ENCODE measurements at places on chromosomes 12 and 14.

- DNase-seq, result no peak
Observed at GRCh38 chr14:92380131-92380530, 57.2 kb downstream of the SLC24A4 start.

DNA sequence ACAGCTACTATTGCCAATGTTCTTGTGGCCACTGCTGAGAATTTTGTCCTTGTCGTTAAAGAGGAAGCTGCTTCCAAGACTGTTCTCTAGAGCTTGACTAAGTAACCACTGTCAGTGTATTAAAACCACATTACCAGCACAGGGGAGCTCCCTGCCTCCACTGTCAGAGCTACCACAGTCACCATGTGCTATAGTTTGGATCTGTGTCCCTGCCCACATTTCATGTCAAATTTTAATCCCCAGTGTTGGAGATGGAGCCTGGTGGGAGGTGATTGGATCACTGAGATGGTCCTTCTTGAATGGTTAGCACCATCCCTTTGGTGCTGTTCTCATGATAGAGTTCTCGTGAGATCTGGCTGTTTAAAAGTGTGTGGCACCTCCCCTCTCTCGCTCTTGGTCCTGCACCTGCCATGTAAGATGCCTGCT, 23.2 kb upstream of the RAP1B start:
- no peak for DNase-seq

- DNase-seq, result peak; percentile 31
Observed at GRCh38 chr12:3882896-3883564, 9.8 kb upstream of the PARP11 start.

DNA sequence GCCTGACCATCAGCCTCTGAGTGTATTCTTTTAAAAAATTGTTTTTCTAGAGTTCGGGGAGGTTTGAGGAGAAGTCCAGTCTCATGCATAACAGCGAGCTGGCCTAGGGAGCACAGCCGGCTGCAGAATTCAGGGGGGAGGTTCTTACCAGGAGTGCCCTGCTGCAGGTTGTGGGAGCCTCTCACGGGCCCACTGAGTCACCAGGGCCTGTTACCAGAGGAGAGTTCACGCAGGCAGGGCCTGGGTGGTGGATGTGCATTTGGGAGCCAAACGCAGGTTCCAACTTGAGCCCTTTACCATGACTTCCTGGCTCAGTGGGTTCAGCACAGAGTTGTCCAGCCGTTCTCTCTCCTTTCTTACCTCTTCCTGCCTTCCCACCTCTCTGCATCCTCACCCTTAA, 14.4 kb downstream of the CD9 start:
- no peak for DNase-seq

DNA sequence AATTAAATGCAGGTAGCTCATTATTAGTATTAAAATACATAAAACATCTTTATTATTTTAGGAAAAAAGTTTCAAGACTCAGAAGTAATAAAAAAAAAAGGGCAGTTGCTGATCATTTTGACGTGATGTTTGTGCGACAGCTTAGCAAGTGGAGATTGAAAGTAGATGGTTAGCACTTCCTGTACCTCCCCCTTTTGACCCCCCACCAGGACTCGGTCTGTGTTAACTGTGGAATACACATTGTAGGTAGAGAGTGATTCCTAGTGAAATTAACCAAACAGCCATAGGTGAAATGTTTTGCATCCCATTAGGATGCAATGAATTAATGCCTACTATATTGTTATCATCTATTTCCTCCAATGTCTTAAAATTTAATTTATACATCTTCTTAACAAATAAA, 120.8 kb downstream of the SLC5A8 start:
- DNase-seq, result no peak

GRCh38 chr14:103460415-103460814, 62.2 kb downstream of the CKB start:
- DNase-seq, result no peak

DNA sequence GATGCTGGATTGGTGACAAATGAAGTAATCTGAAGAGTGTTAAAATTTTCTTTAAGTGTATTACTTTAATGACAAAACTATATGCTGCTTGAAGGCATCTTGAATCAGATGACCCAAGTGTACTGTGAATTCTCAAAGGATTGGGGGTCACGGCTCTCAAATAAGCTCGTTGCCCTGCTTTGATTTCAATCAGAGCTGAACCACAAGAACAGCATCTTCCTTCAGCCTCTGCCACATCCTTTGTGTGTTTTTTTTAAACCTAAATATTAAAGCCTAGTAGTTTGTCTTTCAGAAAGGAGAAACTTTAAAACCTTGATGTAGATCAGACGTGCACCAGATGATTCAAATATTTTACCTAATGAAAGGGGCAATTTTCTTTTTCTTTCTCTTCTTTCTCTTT, 11.7 kb downstream of the ELK3 start:
- no peak for DNase-seq

DNA sequence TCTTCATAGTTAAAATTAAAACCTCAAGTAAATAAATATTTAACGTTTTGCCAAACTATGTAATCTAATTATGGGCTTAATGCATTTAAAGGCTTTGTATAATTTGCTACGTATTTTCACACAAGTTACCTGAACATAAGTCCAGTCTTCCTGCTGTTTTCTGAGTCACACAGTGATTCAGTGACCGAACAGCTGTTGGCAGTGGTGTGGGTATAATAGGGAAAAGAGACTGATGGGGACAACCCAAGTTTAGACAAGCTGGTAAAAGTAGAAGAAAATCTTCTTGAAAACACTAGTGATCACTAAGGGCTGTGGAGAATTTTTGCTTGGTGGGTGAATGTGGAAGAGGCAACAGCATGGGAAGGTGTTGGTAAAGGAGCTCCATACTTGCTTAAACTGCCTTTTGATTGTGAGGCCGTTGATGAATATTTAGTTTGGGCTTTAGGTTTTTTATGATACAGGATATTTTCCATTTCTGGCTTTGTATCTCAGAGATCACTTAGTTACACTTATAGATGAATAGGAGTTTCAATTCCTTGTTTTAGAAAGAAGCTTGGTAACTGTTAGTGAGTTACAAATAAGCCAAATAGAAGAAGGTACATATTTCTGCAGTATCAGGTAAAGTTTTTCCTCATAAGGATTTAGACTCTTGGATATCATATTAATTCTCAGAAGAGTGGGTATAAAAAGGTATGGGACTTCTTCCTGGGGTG, 23.9 kb downstream of the LRRK2 start:
- DNase-seq, result peak; percentile 30

DNA sequence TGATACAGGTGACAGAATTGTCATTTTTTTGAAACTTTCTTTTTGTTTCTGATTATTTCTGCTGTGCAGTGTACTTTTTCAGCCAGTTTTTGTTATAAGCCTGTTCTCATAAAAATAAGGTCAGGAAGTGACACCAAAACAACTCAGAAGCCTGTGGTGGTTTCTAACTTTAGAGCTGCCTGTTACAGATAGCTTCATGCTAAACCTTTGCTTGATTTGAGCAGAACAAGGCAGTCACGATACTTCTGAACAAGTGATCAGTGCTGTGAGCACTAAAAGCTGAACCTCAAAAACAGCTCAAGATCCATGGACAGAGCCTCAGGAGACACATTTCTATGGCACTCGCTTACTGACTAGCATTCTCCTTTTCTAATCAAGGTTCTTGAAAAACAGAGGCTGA, 82.0 kb downstream of the PRKCH start:
- DNase-seq, result no peak

DNA sequence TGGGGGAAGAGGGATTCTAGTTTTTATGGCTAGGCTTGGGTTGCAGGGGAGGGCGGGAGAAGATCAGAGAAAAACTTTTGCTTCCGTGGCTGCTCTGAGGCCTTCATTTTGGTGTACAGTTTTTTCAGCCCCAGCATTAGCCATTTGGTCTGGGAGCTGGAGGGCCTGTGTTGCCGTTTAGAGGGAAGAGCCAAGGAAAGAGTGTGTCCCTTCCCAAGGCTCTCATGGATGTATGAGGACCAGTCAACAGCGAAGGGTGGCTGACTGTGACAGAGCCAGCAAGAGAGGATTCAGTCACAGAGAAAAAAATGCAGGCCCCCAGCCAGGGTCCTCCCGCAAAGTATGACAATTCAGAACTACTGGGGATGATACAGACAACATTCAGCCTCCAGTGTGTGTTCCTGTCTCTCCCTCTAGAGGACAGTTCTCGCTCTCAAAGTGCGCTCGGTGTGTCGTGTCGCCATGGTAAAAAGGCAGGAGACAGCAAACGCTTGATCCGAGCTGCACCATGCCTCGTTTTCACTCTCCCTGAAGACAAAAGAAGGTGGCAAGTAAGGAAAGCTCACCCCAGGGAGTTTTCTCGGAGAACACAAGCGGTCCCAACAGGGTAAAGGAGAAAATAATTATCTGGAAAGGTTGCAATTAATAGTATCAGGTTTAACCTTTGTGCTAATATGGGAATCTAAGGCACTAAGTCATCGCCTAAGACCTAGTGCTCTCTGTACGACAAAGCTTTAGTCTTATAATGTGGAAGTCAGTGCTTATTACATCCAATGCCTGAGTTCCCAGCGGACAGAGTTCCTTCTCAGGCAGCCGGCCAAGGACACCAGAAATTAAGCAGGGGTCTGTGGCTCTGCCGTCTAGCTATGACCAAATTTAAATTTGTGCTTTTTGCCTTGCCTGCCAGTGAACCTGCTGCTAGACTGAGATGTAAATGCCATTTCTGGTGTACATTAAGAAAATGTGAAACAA, 157.3 kb upstream of the PLXNC1 start:
- DNase-seq, result peak; percentile 74

DNA sequence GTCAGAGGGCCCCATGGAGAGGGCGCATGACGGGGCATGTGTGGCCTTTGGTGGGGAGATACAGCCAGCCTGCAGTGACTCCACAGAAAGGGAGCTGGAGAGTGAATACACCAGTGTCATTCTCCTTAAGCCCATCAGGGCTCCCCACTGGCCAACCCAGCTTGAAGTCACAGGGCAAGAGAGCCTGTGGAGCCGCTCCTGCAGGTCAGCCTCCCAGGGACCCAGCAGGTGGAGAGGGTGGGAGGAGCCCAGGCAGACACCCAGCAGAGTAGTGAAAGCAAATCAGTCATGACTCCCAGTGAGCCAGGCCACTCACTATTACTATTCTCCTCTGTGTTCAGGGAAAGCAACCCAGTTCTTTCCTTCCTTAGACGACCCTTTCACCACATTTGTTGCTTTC, 110.0 kb upstream of the CPM start:
- DNase-seq, result no peak

- peak; percentile 33 for DNase-seq
Observed at GRCh38 chr12:115871714-115872113, 405.8 kb downstream of the MED13L start.

DNA sequence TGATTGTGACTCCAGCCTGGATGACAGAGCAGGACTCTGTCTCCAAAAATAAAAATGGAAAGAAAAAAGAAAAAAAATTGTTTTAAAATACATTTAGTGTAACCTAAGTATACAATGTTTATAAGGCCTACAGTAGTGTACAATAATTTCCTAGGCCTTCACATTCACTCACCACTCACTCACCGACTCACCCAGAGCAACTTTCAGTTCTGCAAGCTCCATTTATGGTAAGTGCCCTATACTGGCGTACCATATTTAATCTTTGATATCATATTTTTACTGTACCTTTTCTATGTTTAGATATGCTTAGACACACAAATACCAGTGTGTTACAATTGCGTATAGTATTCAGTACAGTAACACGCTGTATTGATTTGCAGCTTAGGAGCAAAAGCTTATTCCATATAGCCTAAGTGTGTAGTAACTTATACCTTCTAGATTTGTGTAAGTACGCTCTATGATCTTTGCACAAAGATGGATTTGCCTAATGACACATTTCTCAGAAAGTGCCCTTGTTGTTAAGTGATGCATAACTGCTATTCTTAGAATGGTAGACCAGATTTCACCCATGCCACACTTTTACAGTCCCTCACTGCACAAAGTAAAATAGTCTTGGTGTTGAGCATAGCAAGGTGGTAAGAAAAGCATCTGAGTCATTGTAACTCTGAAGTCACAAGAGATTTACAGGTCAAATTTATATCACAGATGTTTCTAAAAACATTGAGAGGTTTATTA, 151.9 kb downstream of the LRRK2 start:
- no peak for DNase-seq

- DNase-seq, result peak; percentile 57
Observed at GRCh38 chr12:45406988-45407850, 191.3 kb downstream of the ANO6 start.

DNA sequence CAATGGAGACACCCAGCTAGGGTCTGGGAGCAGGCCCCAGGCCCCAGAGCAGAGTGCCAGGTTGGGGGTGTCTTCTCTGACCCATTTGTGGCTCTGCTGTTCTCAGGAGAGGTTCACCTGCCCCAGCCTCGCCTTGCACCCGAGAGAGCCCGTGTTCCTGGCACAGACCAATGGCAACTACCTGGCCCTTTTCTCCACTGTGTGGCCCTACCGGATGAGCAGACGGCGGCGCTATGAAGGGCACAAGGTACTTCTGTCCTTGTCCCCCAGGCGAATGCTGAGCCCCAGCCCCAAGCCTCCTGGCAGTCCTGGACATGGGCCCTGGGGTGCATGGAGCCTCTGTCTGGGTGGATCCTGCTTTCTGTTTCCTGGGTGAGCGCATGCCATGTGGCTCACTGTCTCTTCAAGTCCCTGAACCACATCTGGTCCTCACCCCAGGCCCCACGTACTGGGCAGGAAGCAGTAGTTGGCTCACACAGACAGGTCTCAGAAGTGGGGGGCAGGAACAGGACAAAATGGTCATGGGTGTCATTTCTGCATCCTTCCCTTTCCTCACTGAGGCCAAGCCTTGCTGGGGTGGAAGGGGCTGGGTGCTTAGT, 58.2 kb downstream of the BEGAIN start:
- DNase-seq, result no peak

- no peak for DNase-seq
Observed at GRCh38 chr14:99722741-99723140, 38.6 kb downstream of the CYP46A1 start.

DNA sequence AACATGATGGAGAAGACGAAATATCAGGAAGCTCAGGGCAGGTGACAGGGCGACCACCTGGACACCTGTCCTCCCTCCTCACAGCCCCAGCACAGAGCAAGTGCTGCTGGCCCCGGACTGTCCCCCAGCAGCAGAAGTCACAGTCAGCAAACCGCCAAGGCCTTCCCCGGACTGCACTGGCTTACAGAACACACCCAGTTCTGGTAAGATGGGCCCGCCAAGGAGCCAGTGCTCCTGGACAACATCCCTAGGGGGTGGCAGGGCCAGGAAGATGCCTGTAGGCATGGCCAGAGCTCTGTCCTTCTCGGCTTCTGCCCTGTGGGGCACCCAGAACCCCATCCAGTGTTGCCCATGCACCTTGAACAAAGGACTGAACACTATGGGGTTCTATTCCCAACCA, 77.9 kb downstream of the BCL11B start:
- DNase-seq, result no peak

DNA sequence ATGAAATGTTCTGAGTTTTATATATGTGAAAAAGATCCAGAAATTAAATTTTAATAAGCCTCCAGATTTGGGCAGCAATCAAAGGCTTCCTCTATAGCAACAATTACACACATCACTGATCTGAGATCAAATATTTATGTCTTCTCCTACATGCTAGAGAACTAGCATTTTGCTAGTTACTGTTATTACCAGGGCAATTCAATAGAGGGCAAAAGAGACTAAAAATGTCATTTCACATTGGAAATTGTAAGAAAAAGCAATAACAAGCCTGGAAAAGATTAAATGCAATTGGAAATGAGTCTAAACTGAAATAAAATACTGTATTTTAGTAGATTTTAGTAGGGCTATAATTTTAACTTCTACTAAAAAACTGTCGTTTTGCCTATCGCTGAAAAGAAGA, 32.6 kb upstream of the ANO6 start:
- DNase-seq, result peak; percentile 40

- DNase-seq, result peak; percentile 96
Observed at GRCh38 chr12:50390316-50390741, 6.1 kb downstream of the FAM186A start.

Data from cardiac fibroblast (primary cell).